ENCODE measurements at places on chromosomes 7 and 10.
A peak's percentile ranks its signal among the peaks of the same experiment; 100 is the strongest.

- DNase-seq, result no peak
These were observed 899.3 kb downstream of the SORCS3 start for GRCh38 chr10:105540381-105540780.

GRCh38 chr7:117800841-117801240 is 72.4 kb downstream of the CTTNBP2 start:
- no peak for DNase-seq

DNA sequence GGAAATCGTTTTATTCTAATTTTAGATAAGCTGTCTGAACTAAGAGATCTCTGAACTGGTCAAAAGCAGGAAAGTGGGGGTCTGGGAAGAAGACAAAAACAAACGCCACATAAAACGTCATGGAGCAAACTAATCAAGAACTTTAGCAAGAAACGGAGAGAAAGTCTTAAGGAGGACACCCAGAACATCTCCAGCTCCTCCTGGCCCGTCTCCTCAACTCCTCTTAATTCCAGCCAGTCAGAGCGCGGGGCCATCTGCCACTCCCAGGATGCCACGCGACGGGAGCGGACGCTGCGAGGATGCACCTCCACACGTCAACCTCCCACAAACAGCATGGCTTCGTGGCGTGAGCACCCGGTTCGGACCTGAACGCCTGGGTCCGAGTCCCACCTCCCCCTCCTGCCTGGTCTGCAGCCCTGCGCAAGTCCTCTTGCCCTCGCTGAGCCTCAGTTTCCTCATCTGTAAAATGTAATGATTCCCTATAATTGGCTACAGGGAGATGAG is 598 bp downstream of the MMS19 start:
- DNase-seq, result peak; percentile 87

DNA sequence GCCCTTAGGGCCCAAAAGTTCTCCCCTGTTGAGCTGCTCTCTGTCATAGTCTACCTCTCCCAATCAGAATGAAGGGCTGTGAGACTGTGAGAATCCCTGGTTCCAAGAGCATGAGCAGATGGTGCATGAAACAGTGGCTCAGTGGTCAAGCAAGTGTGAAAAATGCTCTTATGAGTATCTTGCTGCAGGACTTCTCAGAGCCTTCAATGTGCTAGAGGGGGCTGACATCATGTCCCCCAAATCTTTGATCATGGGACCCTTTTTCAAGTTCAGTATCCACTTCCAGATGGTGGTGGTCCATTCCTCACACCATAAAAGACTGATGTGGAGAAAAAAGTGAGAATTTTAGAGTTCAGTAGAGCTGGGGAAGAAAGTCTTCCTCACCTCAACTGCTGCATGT is 265.3 kb upstream of the HABP2 start:
- no peak for DNase-seq

DNA sequence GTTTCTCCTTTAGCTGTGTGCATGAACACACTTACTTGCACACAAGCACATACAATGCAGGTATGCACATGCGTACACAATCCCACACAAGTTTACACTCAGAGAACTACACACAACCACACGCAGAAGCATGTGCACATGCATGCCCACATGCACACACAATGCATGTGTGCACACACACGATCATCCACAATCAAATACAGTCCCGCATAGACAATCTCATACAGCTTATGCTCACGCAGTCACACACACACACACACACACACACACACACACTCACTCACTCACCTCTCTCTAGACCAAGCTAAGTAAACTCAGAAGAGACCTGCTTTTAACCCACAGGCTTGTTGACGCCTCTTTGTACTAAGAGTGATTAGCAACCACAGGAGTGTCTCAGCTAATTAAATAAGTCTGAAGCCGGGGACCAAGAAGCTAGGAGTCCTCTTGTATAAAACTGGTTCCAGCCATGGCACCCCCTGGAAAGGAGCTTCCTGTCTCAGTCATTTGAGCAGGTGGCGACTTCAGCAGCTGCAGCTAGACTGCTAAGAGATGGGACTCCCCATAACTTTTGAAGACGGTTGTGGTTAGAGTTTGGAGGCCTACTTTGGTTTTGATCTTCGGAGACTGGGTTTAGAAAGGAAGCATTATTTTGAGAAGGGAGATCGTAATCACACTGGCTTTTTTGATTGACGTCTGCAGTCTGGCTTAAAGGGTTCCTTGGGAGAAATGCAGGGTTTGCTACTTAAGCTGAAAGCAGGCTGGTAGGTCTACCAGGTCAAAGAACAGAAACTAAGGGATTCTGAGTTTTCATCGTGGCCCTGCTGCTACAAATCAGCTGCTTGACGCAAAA is 82.3 kb upstream of the ADRB1 start:
- DNase-seq, result no peak

DNA sequence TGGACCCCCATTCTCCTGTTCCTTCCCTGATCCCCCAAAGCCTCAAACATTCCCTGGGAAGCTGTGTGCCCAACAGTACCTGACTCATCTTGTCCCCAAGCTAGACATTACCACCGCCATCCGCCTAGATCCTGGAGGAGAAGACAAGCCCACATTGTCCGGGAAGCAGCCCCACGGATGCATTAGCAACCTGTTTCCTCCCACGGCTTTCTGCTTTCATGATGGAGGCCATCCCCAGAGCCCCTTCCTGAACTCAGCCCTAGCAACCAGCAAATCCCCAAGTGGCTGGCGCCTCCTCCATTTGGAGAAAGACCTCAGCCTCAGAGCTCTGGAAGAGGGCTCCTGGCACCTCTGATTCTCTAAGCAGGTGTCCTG is 2.3 kb upstream of the SLC29A3 start:
- no peak for DNase-seq

- no peak for DNase-seq
These were observed 102.0 kb upstream of the FAM20C start for GRCh38 chr7:90111-91063.

DNA sequence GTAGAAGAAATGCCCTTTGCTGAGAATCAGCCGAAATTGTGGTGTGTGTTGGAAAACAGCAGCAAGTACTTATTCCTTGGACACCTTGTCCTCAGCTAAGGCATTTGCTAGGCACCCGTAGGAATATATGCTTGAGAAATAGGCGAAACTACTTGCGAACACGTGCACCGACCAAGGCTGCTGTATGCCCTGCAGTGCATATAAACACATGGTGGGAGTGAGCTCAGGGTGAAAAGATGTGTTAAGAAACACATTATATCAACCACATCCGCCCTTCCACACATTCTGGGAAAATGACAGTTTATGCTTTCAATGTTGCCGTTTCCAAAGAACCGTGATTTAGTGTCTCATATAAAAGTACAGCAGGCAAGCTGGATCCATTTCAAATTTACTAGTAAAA is 199.2 kb downstream of the JCAD start:
- no peak for DNase-seq

DNA sequence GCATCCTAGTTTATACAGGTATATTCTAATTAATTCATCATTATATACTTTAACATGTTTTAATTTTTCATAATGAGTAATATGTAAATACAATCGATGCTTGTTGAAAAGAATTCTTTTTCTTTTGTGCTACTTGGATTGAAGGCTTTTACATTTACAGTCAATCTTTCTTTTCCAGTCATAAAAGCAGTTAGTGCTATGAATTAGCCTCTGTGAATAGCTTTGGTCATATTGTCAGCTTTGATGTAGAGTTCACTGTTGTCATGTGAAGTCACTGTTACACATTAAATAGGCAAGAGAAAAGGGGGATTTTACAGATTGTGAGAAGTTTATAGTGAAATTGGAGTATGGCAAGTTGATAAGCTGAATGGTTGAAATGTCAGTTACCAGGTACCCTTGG is 103.3 kb upstream of the FAM133B start:
- no peak for DNase-seq

DNA sequence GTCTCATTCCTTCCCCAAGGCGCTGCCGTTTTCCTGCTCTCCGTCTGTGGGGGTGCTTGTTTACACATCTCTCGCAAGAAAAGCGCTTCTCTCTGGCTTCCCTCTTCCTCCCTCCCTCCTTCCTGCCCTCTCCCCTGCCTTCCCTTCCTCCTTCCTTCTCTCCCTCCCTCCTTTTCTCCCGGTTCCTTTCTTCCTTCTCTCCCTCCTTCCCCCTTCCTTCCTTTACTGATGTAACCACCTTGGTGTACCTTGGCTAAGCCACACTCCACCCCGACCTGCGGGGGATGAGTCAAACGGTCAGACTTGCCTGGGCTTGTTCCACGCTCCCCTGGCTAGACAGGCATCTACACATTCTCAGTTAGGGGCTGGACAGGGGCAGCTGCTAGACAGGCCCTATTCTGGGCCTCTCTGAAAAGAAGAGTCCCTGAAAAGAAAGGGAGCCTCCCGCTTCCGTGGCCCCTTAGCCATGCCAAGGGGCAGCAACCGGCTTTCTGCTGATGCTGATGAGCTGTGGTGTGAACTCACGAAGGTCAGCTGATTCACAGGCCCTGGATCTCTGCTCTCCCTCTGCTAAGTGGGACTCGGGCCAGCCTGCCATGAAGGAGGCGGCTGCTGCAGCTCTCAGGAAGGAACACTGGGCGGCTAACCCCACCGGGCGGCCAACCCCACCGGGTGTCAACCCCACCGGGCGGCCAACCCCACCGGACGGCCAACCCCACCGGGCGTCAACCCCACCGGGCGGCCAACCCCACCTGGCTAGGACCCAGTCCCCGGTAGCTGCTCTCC is 216.8 kb downstream of the TCERG1L start:
- no peak for DNase-seq

DNA sequence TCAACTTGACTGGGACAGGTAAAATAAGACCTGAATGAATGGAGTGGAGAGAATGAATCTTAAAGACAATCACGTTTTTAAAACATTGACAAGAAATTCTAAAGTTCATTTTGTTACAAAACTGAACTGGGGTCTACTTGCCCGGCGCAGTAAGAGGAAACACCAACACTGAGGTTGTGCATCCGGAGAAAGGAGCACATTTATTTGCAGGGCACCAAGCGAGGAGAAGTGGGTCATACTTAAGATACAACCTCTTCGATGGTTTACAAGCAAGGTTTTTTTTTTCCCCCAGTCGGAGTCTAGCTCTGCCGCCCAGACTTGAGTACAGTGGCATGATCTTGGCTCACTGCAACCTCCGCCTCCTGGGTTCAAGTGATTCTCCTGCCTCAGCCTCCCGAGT is 3.4 kb upstream of the REPIN1 start:
- DNase-seq, result no peak

DNA sequence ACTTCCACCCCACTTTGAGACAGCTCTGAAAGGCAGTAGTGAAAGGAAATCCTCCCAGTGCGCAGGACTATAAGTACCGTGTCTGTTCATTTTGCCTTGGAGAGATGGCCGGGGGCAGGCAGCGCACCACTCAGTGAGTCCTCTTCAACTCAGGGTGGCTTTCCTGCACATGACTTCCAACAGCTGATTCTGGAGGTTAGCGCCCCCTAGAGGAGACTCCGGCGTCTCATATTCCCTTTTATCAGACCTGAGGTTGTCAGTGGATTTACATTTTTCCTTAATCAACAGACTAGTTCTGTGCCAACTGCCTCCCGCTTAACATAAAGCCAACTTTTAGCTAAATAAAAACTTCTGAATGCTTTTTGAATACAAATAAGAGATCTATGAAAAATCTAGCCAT is 101.0 kb downstream of the HERPUD2 start:
- no peak for DNase-seq

GRCh38 chr7:73699370-73700068 is 16.1 kb downstream of the BUD23 start:
- no peak for DNase-seq

DNA sequence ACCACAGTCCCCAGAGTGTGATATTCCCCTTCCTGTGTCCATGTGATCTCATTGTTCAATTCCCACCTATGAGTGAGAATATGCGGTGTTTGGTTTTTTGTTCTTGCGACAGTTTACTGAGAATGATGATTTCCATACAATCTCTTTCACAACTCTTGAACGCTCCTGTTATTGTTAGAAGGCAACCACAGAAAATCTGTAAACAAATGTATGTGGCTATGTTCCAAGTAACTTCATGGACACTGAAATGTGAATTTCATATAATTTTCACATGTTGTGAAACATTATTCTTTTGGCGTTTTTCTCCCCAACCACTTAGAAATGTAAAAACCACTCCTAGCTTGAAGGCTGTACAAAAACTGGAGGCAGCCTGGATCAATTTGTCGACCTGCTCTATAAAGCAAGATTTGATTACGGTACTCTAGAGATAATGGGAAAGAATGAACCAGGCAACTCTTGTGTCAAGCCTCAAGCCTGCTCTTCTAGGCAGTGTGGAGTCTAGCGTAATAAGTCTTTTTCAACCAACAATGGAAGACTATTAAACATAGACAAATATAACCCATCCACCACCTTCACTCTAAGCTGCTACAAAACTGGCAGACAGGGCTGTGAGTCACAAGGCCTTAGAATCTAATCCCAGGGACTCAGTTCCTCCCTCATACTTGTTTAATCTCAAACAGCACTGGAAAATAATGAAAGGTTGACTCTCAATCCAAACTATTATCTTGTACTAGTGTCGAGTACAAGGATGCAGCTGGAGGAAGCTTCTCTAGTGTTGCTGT is 22.7 kb downstream of the ARL3 start:
- no peak for DNase-seq

GRCh38 chr7:27193335-27194001 is 6.4 kb downstream of the HOXA13 start:
- DNase-seq, result no peak

- DNase-seq, result no peak
These were observed 633.4 kb upstream of the MGMT start for GRCh38 chr10:128833671-128834070.

DNA sequence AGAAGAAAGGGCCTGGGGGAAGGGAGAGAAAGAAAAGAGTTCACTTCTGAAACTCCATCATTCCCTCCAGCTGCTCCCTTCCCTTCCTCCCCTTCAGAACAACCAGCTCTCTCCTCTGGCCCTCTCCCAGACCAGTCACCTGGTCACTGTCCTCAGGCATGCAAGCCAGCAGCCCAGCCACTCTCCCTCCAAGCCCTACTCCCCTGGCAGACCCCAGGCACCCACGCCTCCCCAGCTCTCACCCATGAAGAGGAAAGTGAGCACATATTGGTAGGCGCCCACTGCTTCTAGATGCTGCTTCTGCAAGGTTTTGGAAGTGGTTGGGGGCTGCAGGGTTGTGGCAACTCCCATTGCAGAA is 353 bp downstream of the MOGAT3 start:
- no peak for DNase-seq

- DNase-seq, result peak; percentile 53
These were observed 86.9 kb downstream of the JAZF1 start for GRCh38 chr7:28093623-28094232.

- no peak for DNase-seq
These were observed 122.7 kb downstream of the KCNMA1 start for GRCh38 chr10:77514870-77515269.

- DNase-seq, result peak; percentile 12
These were observed 218.3 kb downstream of the JAZF1 start for GRCh38 chr7:27962273-27962672.

DNA sequence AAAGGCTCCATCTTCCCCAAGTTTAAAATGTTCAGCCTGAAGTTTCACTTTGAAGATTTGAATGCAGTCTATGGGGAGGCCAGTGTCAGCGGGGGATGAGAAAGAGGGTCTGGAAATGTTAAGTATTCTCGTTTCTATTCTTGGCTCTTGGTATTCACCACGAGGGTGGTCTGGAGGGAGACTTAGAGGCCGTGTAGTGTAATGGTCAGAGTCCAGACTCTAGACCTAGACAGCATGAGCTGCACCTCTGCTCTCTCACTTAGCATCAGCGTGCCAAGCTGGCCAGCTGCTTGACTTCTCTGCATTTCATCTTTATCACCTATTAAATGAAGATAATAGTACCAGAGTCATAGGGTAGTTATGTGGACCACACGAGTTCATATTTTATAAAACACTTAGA is 57.9 kb downstream of the MKX start:
- DNase-seq, result no peak

Measured in AG08396 (cell line).